GOT3 (cell line): ENCODE measurements at places on chromosomes 7 and 10.

- no peak for DNase-seq
Observed at GRCh38 chr7:47378728-47379395, 203.0 kb downstream of the TNS3 start.

DNA sequence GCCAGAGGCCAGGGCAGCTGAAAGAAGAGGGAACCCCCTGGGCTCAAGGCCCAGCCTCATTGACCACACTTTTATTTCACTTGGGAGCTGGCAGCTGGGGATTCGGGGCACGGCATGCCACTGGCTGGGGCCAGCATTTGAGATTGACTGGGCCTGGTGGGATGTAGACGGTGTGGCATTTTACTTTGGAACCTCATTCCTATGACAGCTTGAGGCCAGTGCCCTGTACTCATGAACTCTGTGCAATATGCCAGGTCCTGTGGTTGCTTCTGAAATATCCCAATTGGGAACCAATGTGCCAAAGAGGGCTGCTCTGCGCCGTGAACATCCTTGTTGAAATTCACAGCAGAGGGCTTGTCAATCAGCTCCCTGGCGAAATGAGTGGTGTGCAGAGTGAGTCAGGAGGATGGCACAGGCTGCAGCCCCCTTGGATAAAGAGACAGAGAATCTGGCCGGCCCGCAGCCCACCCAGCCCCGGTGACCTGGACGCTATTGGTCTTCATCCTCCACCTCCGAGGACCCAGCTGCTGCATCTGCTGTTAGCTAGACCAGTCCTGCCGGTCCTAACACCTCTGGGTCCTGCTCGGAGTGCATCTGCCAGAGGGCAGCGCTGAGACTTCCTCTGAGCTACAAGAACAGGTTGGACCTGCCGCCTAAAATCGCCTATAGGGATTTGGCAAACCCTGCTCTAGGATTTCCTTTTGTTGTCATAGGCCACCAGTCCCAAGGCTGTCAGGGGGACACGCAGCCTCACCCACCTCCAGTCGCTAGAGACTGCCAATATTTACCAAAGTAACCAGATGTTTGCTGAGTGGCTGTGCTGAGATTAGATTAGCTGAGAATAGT is 58.0 kb downstream of the PRKAG2 start:
- no peak for DNase-seq

DNA sequence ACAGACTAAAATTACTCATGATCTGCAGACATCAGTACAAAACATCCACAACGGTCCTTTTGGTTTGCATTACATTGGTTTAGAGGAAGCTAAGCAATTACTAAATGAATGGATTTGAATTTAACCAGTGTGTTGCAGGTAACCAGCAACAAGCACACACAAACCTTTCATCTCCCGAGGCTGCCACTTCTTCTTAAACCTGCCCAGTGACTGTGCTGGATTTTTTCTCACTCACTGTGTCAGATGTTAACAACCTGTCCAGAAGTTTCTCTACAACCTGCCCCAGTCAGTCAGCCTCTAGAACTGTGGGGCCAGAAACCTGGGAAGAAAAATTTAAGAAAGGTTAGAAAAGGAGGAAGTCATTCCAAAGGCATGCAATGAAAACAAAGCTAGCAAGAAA is 2.4 kb upstream of the MEOX2 start:
- no peak for DNase-seq

GRCh38 chr7:95199779-95200558 is 124.4 kb downstream of the PON1 start:
- no peak for DNase-seq

- DNase-seq, result no peak
Observed at GRCh38 chr7:34928052-34928451, 109.2 kb downstream of the DPY19L1 start.

DNA sequence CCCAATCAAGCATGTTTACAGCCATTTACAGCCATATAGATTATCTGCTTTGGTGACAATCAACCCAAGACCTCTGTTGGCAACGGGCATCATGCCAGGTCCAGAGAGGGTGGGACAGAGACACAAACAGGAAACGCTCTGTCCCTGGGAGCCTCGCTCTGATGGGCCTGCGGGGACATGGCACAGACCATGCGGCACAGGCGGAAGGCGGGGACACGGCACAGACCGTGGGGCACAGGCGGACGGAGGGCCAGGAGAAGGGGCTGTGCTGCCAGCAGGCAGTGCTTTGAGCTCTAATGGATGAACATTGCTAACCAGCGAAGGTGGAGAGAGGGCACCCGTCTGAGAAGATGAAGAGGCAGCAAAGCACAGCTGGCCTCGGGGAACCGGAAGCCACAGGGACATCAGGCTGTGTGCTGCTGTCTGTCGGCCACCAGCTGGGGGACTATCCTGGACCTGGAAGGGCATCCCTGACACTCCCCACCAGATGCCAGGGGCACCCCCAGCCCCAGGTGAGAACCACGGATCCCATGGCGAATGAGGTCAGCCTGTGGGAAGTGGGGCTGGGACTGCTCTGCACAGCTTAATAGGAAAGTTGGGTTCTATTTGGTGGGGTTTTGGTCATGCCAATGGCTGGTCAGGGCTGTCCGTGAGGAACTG is 61.0 kb downstream of the DIP2C start:
- DNase-seq, result no peak

- no peak for DNase-seq
Observed at GRCh38 chr10:101856626-101857025, 13.0 kb upstream of the KCNIP2 start.

DNA sequence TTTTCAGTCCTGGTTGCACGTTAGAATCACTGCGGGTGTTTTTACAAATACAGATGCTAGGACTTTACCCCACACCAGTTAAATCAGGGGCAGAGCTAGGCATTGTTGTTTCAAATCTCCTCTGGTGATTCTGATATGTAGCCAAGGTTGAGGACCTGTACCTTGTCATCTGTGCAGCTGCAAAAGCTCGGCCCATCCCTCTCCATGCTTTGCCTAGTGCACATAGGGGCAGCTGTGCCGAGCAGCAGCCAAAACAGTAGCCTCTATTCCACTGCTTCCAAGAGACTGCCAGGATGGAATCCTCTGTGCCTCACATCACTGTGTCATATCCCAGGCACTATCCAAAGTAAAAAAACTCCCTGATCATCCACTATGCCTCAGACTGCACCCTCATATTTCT is 181.3 kb downstream of the CDK14 start:
- no peak for DNase-seq

GRCh38 chr7:139116999-139117398 is 7.5 kb upstream of the ZC3HAV1 start:
- DNase-seq, result no peak

DNA sequence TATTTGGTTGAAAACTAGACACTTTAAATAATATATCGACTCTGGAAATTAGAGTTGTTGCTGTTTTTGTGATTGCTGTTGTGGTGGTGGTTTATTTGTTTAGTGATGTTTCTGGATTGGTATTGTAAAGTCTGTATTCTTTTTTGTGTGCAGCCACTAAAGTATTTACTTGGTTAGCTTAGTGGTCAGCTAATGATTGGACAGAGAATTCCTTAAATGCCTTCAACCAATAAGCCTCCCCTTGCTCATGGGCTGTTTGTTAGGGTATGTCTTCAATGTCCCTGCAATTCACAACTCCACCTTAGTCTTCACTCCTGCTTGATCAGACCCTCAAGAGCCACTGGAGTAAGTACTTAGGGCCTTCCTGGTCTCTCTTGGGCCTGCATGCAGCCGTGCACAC is 71.0 kb downstream of the PAXIP1 start:
- no peak for DNase-seq

DNA sequence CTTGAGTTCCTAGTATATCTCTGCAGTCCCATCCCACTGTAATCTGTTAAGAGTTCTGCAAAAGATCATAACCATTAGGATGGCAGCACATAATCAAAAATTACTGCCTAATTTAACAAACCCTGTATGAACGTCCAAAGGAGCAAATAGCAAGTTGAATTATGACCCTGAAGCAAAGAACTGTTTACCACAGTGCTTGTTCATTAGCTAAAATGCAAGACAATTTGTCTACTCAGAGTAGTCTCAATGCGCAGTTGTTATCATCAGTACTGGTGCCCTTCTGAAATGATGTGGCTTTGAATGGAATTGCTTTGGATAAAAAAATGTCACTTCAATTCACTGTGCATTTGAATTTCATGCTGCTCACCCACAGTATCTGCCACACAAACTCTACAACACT is 817.0 kb downstream of the SORCS1 start:
- no peak for DNase-seq

GRCh38 chr7:70736715-70737460 is 395.1 kb upstream of the GALNT17 start:
- no peak for DNase-seq

GRCh38 chr10:87887548-87888289 is 24.3 kb downstream of the PTEN start:
- no peak for DNase-seq

DNA sequence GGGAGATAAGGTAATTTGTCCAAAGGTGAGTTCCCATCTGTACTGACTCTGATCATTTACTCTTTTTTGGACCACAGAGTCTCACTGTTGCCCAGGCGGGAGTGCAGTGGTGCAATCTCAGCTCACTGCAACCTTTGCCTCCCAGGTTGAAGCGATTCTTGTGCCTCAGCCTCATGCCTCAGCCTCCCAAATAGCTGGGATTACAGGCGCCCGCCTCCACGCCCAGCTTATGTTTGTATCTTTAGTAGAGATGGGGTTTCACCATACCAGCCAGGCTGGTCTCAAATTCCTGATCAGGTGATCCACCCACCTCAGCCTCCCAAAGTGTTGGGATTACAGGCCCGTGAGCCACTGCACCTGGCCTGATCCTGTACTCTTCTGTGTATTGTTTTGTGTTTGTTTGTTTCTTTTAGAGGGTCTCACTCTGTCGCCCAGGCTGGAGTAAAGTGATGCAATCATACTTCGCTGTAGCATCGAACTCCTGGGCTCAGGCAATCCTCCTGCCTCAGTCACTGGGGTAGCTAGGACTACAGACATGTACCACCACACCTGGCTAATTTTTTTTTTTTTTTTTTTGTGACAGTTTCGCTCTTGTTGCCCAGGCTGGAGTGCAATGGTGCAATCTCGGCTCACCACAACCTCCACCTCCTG is 2.4 kb downstream of the NOLC1 start:
- no peak for DNase-seq

DNA sequence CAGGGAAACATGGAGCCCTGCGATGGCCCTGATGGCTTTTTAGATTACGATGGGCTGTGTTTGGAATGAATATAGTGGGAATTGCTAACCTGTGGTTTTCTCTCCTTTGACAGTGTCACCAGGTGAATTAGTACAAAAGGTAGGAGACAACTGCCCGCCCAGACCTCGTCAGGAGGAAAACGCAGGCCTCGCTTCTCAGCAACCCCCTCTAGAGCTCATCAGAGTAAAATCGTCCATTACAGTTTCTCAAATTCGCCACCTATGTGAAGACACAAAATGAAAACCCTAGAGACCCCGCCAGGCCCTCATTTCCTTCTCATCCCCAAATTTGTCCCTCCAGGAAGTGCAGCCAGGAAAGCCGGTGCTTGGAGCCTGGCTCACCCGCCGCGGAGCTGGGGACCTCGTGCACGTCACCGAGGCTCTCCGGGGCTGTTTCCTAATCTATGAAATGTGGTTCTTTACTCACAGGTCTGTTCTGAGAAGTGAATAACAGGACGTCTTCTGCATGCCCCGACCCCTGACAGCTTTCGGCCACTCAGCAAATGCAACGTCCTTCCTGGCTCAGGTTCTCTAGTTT is 143.7 kb downstream of the VIPR2 start:
- DNase-seq, result no peak

DNA sequence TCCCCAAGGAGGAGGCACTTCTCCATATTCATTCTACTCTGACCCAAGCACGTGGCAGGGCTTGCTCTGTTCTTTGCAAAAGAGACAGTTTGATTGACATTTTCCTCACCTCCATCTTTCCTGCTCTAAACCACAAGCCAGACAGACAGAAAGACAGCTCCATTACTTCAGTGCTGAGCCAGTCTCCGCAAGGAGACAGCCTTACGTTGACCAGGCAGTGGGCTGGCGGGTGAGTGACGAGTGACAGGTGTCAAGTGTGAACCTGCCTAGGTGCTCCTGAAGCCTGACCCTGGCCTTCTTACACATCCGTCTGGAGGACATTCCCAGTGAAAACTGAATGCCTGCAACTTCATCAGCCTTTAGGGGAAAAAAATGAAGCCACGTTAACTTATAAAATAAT is 314.6 kb downstream of the TNS3 start:
- no peak for DNase-seq

DNA sequence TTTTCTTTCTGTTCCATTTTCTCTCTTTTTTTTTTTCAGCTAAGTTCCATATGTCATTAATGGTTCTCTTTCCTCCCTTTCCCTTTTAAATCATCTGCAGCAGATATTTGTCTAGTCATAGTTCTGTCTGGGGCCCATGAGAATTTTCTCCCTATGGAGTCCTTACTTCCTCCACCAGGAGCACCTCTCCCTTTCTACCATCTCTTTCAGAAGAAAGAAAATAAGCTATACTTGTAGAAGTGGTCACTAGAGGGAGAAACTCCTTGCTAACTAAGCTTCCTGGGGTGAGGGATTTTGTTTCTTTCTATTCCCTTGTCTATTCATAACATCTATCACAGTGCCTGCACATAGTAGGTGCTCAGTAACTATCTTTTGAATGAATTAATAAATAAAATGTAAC is 230.2 kb upstream of the HPS1 start:
- no peak for DNase-seq

- DNase-seq, result no peak
Observed at GRCh38 chr10:73997461-73997786, 492 bp upstream of the VCL start.

DNA sequence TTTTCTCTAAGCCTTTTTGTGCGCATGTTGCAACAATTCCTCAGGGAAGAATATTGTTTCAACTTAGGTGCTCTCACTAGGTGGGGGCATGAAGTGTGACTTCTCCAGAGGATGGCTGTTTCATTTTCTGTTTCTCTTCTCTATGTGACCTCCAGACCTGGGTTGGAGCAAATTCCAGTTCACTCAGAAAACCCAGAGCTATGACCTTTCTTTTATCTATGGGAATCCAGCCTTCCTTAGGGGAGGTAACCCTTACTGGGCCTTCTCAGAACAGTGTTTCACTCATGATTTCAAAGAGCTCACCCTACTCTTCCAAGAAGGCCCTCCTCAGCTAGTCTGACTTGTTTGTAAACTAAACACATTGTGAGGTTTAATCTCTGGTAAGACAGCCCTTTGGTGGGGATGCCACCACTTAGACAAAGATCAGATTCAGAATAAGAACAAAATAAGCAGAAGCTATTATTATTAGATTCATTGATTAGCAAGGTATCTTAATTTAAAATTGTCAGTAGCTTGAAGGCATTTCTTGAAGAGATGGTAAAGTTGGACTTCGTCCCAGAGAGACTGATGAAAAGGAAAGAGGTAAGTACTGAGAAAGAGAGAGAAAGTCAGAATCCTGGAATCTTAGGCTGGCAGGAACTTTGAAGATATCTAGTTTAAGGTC is 16.6 kb upstream of the TAS2R60 start:
- DNase-seq, result no peak
